ENCODE measurements at places on chromosomes 6 and 20. TPM values are rescaled to one million over a fixed set of nuclear protein-coding genes. Genes with fewer than 3 reads are reported as not detected.

GRCh38 chr20:62061851-62062423 lies 3.7 kb downstream of the TAF4 start:
- H3K27me3 ChIP-seq: no peaks in the 10 kb centered on the region
- DNase-seq: no peak
- H3K4me1 ChIP-seq: peaks cover 58% of the 10 kb centered on the region
- no peak overlapping the region for H3K4me3 ChIP-seq

GRCh38 chr20:59902470-59902869 lies 31.0 kb downstream of the SYCP2 start:
- H3K36me3 ChIP-seq: peaks cover 3% of the 10 kb centered on the region
- no peak overlapping the region for H3K4me3 ChIP-seq
- no peak for DNase-seq
- H3K27me3 ChIP-seq: peaks cover 18% of the 10 kb centered on the region
- H3K4me1 ChIP-seq: no peaks in the 10 kb centered on the region

- H3K36me3 ChIP-seq: no peaks in the 10 kb centered on the region
- no peaks in the 10 kb centered on the region for H3K4me1 ChIP-seq
- H3K27ac ChIP-seq: no peak overlapping the region
- no peak for DNase-seq
- peaks cover 8% of the 10 kb centered on the region for H3K27me3 ChIP-seq
- H3K4me3 ChIP-seq: no peak overlapping the region
Observed at GRCh38 chr6:16547587-16547986, 213.7 kb downstream of the ATXN1 start.

BANF2 gene
- polyA plus RNA-seq: not detected

TTLL9 gene
- not detected for polyA plus RNA-seq

PDYN gene
- polyA plus RNA-seq: not detected

All from naive B cell (primary cell).